ENCODE measurements at places on chromosomes 7 and 10.

GRCh38 chr10:44558521-44558920 is 173.6 kb upstream of the CXCL12 start:
- DNase-seq = peak; percentile 62

- no peak for DNase-seq
These were observed 134.3 kb downstream of the AHR start for GRCh38 chr7:17432793-17433192.

DNA sequence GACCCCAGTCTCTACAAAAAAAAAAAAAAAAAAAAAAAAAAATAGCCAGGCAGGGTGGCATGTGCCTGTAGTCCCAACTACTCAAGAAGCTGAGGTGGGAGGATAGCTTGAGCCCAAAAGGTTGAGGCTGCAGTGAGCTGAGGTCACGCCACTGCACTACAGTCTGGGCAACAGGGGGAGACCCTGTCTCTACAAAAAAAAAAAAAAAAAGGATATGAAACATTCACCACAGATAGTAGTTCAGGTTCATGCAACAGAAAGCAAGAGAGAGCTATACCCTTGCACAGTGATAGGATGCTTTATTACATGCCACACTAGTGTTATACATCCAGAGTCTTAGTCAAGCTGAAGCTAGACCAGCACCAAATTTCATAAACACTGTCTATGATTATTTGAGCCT is 148.4 kb upstream of the KAT6B start:
- DNase-seq = no peak

DNA sequence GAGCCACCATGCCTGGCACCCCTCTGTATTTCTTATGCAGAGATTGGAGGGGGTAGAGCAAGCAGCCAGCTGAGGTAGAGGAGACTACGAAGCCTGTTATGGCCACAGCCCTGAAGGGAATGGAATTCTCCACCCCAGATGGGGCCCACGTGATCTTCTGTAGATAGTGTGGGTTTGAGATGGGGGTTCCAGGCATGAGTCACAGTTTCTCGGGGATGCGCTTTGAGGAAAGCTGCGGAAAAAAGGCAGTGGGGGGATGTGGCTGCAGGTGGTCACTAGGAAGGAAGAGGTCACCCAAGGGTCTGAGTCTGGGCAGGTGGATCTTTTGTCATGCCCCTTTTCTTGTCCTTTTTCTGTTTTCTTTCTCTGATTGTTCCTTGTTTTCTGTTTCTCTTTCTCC is 11.5 kb downstream of the FAM131B start:
- DNase-seq = peak; percentile 19

GRCh38 chr7:46604241-46604661 is 683.2 kb upstream of the IGFBP3 start:
- no peak for DNase-seq

DNA sequence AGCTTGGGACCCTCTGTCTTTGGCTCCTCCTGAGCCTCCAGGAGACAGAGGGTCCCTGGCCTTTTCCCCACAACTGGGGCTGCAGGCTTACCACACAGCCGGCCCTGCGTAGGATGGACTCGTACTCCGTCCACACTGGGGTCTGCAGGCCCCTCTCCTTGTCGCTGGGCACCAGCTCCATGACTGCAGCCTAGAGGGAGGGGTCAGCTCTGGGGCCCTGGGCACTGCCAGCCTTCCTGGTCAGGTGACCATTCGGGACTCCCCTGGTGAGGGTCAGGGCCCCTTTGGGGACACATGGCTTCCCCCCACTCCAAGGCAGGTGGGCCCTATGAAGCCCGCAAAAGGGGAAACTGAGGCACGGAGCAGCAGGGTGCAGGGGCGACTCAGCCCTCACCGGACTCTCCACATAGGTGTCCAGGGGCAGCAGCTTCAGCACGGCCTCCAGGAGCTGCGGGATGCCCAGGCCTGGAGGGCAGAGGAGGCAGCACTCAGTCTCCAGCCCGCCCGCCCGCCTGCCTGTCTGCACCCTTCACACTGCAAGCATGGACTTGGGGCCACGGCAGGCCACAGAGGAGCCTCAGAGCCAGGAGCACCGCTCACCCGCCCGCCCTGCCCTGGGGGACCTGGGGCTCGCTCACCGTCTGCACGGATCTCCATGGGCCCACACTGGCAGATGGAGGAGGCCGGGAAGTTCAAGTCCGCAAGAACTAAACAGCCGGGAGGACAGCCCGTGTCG is 1.1 kb downstream of the FUOM start:
- DNase-seq = no peak

DNA sequence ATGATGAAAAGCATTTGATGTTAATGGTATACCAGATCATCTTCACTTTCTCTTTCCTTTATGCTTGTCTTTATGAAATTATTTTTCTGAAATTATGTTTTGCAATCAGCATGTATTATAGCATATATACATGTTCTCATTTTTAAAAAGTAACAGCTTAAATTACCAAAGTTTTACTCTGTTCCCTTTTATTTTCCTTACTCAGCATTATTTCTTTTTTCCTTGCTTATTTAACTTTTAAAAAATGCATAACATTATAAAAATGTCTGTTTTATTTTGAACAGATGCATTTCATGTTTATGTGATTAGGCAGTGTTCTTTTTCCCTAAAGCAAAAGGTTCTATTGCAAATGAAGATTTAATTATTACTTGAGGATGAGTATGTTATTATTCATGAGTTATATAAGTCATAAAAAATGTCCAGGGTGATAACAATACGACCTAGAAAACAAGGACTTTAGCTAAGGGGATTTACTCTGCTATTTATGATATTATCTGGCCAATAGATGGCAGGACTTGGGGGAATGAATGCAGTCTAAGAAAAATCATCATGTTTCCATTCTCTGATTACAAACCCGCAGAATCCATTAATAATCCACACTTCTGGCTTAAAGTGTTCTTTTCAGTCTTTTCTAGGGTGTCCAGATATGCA is 38.5 kb downstream of the CABCOCO1 start:
- no peak for DNase-seq

DNA sequence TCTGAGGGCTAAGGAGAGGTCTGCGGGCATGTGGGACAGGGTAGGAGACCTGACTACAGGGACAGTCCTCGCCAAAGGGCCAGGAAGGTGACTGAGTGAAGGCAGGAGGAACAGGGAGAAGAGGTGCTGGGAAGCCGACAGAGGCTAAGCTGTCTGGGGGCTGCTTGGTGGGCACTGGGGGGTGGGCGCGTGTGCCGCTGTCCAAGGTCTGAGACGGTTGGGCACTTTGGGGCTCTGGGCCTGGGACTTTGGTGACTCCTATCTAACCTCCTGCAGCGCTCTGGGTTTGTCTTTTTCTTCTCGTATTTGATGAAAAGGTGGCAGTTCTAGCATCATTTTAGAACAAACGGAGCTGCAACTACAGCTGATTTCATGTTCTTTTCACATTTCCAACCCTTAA is 141.5 kb downstream of the C10orf105 start:
- DNase-seq = no peak

DNA sequence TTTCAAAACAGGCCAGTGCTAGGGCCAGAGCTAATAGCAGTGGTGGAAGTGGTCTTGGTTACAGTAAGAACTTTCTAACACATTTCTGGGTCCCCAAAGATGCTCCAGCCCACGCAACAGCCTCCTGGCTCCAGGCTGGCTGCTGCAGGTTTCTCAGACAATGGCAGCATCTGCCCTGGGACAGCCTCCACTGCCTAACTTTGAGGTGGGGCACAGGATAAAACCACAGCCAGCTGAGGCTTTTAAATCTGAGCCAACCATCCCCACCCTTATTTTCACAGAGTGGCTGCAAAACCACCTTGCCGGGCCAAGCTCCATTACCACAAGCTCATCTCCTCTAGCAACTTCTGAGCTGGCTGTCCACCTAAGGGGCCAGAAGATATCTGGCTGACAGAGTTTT is 84.8 kb downstream of the FAM53B start:
- DNase-seq = no peak

DNA sequence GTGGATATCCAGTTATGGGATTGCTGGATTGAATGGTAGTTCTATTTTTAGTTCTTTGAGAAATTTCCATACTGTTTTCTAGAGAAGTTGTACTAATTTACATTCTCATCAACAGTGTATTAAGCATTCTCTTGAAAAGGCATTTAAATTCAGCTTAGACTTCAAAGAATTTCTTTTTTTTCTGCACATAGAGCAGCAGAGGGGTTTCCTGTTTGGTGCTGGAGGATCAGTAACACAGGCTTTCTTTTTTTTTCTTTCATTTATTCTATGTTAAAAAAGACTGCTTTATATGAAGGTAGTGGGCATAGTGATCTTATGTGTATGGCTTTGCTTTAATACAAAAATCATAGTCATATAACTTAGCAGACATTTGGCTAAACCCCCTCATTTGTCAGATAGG is 47.6 kb upstream of the TARP start:
- no peak for DNase-seq

GRCh38 chr10:75980419-75981002 is 549.1 kb downstream of the LRMDA start:
- no peak for DNase-seq

DNA sequence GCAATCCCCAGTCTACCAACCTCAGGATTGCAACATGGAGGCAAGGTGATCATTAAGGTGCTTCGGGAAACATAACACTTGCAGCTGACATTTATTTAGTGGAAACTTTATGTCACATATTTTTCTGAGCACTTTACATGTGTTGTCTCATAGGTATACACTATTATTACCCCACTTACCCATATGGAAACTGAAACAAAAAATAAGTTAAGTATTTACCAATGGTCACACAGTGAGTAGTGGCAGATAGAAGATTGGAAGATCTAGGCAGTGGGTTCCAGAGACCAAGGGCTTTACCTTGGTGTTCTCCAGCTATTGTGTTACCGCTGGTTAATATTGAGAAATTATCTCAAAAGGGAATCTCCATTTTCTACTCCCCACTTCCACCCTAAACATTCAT is 1279.1 kb upstream of the SORCS1 start:
- no peak for DNase-seq

DNA sequence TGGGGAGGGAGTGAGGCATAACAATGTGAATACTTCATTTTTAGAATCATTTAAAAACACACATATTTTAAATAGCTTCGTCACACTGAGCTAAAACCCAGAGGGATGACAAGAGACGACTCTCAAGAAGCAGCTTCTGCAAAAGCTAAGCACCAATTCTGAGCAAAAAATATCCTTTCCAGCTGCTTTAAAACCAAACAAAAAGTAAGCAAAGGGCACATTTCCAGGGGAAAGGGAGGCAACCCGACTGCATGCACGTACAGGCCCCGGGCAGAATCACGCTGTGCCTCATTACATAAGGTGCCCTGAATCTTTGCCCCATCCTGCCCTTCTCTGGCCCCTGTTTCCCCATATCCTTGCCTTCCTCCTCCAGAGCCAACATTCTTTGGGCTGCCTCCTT is 78.4 kb downstream of the DGKI start:
- DNase-seq = no peak

DNA sequence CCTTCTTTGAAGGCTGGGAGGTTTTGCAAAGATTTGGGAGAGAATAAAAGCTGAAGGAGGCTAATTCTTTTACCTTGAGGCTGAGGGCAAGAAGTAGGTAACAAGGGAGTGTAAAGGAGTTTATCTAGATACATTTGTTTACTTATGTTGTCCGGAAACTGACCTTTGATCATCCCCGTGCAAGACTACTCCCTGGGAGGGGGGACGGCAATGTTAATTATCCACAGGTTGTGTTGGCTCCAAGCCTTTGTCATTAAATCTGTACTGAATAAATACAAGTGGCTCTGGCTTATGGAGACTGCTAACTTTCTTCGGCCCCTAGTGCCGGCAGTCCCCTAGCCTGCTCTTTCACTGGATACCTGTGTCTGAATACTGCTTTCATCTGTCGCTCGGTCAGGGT is 1250.6 kb upstream of the LRRTM3 start:
- DNase-seq = no peak

All from fibroblast of upper back skin (primary cell).